ENCODE measurements at places on chromosomes 13 and 19.

DNA sequence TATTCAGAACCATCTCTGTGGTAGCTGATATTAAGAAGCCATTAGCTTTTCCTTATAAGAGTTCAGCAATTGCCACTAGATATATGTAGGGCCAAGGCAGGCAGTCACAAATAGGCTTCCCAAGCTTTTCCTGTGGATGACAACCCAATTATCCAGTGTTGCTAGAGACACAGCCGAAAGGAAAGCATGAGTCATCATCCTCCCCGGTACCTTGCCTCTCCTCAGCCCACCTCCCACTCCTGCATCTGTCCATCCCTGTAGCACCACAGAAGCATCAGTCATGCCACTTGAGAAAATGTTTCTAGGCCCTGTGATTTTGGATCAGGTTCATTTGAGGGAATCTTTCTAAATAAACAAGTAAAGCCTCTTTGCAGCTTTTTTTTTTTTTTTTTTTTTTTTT lies 204.3 kb downstream of the DNAJC15 start:
- no peak for DNase-seq

DNA sequence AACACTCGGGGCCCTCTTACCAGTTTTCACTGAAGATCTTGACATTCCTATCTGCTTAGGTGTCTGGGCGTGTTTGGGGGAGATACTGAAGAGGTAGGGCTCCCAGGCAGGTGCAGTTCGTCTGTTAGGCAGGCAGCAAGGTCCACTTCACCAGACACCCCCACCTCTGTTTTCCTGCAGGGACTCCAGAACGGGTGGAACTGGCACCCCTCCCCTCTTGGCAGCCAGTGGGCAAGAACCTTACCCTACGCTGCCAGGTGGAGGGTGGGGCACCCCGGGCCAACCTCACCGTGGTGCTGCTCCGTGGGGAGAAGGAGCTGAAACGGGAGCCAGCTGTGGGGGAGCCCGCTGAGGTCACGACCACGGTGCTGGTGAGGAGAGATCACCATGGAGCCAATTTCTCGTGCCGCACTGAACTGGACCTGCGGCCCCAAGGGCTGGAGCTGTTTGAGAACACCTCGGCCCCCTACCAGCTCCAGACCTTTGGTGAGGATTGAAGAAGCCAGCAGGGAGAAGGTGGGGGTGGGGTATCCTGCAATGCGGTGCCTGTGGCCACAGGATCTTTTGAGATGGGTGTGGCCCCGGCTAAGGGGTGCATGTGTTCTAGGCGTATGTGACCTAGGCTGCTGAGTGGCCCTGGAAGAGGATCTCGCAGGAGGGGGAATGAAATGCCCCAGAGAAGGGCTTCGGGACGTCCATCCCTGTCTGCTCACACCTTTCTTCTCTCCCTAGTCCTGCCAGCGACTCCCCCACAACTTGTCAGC lies 3.3 kb upstream of the ICAM4 start:
- DNase-seq, result no peak

GRCh38 chr13:50078231-50078894 lies 63.1 kb downstream of the KCNRG start:
- no peak for DNase-seq

GRCh38 chr13:39257642-39258041 lies 219.4 kb downstream of the NHLRC3 start:
- no peak for DNase-seq

DNA sequence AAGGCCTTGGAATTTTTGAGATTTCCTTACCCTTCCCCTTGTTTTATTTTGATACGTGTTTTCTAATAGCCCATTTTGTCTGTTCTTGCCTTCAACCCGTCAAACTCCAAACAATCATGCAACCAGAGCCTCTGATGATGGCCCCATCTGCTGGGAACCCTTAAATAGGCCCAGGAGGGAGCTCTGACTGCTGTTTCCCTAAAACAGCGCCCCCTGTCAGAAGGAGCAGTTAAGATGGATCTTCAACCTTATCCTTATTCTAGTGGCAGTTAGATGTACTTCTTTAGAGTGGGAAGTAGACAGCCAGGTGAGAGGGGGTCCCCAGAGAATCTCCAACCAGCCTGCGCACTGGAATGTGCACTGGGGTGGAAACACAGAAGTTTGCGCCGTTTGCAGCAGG lies 1031.0 kb upstream of the PCDH9 start:
- no peak for DNase-seq

All from femur (tissue), 1 donor.